ENCODE measurements at places on chromosomes 2 and 18.

DNA sequence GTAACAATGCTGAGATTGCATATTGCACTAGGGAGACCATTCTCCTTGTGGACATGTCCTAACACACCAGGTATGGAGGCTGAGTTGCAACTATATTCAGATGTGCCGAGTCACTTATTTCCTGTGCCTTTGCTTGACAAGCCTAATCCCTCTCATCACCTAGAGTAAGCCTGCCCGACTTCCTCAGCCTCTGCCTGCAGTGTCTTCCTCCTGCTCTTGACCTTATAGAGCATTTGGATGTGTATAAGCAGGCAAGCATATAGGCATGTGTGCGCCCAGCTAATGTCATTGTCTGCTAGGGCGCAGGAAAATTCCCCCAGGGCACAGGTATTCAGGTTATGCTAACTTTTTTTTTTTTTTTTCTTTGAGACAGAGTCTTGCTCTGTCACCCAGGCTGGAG lies 316.9 kb downstream of the CDH2 start:
- DNase-seq, result no peak

GRCh38 chr18:48929212-48929612 lies 21.6 kb downstream of the SMAD7 start:
- no peak for DNase-seq

DNA sequence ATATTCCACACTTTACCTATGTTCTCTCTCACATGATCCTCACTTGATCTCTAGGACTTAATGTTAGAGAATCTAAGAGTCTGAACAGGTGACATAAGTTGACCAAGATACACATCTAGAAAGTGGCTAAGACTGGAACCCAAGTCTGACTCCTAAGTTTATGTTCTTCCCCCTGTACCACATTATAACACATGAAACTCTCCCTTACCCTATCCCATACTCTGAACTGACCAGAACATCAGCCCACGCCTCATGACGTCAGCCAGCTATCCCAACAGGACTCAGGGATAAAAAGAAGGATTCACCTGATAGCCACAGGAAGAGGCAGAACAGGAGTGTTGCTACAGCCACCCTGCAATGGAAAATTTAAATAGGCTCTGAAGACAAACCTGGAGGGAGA lies 392.2 kb downstream of the ZEB2 start:
- DNase-seq, result no peak

- DNase-seq, result no peak
Measured at GRCh38 chr18:70554854-70555445, 266.1 kb downstream of the SOCS6 start.
